ENCODE measurements at places on chromosomes 2 and 18.

- DNase-seq = no peak
Observed at GRCh38 chr2:14752295-14752694, 119.8 kb downstream of the LRATD1 start.

GRCh38 chr2:113965644-113966043 lies 75.8 kb downstream of the ACTR3 start:
- no peak for DNase-seq

- DNase-seq = no peak
Observed at GRCh38 chr2:32976409-32977063, 29.8 kb downstream of the LTBP1 start.

DNA sequence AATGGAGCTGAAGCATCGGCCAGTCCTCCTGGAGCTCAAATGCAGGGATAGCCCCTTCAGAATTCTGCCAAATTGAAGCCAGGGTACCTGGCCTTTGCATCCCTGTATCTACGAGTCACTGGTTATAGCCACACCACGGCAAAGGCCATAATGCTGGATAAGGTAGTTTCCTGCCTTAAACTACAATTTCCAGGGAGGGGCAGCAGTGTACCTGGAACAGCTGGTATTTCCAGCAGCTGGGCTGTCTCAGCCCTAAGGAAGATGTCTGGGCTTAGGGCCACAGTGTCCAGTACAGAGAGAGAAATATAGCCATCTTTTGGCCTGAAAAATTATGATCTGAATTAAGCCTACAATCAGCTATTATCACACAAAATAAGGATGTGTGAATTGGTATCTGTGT lies 180.3 kb downstream of the GCA start:
- no peak for DNase-seq
